T-helper 2 cell (primary cell): ENCODE measurements at places on chromosomes 1 and 21.

DNA sequence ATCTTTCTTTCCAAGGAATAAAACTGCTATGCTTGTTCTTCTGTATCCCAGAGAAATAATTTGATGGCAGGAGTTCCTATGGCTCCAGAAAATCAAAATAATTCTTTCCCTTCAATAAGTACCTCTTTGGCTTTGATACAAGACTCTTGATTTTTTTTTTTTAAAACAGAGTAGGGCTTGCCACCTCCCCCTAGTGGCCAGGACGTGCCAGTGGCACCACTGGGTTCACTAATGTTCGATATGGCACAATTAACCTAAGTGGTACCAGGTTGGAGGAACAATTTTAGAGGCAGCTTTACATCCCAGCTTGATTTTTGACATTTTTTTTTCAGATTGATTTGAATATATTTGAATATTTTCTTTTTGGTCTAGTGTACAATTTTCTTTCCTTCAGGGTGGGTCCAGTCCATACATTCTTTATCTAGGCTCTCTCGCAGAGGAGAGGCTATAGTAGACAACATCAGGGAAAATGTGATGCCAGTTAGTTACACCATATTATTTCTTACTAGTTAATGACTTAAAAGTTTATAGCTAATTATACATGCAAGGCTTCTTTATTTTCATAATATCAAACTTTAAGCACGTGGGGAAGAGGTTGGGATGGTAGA lies 330.9 kb downstream of the S1PR1 start:
- DNase-seq, result peak; percentile 19

GRCh38 chr1:236888903-236889302 lies 93.8 kb downstream of the MTR start:
- DNase-seq, result no peak

DNA sequence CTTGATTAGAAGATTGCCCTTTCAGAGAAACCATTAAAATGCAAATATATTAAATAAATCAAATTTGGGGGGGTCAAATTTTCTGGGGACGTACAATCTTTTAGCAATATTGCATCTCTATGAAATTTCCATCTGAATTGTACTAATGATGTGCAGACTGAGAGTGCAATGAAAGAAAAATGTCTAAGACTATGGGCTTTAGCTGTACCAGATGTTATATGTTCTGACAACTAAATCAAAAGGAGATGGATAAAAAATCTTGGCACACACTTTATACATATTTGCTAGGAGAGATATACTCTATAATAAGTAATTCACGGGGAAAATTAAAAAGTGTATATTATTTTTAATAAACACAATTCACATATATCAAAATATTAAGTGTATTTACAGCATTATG lies 13.0 kb upstream of the PLPPR5 start:
- no peak for DNase-seq

GRCh38 chr1:244211559-244211944 lies 160.5 kb downstream of the ZBTB18 start:
- no peak for DNase-seq

- no peak for DNase-seq
Measured at GRCh38 chr1:155933591-155934096, 569 bp downstream of the KHDC4 start.

DNA sequence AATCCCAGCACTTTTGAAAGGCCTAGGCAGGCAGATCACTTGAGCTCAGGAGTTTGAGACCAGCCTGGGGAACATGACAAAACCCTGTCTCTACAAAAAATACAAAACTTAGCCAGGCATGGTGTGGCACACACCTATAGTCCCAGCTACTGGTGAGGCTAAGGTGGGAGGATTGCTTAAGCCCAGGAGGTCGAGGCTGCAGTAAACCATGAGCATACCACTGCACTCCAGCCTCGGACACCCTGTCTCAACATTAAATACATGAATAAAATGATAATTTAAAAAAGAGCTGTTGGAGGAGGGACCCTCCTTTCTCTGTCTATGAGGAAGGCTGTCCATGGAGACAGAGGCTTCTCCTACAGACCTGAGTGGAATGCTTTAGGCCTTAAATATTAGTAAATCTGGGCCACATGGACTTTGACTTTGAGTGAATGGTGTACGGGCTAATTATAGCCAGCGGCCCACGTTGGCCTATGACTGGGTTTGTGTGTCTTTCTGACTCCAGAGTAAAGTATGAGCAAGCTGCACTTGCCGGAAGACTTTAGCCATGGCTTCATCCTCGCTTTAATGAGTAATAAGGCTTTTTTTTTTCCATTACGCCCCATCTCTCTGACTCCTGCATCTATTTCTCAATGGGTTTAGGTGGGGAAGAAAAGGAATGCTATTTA lies 21.3 kb downstream of the RAB3B start:
- no peak for DNase-seq

DNA sequence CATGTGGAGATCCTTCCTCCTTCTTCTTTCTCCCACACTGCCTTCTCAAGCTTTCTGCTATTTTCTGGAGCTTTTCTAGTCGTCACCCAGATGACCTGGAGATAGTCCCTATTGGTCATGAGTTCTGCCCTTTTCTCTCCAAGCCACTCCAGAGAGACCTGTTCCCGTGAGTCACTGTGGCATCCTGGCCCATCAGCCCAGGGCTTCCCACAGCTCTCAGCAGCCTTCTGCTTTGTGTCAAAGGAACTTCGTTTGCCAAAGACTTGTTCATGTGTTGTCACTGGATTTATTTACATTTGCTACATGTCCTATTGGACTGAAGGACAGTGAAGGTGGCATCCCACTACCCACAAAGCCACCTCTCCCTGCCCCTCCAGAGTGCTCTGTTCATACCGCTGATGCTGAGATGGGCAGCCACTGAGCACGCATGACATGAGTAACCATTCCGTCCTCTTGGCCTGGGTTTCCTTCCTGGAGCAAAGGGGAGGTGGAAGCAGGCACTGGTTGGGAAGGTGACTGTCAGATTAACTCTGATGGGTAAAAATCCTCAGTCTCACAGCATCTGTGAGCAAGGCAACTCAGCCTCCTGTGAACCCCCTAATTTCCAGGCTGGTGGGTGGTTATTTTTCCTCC lies 119.2 kb downstream of the EDEM3 start:
- no peak for DNase-seq

- peak; percentile 63 for DNase-seq
Measured at GRCh38 chr1:150560576-150561253, 11.5 kb downstream of the ADAMTSL4 start.

GRCh38 chr1:99232172-99232571 lies 32.1 kb upstream of the PLPPR4 start:
- no peak for DNase-seq

DNA sequence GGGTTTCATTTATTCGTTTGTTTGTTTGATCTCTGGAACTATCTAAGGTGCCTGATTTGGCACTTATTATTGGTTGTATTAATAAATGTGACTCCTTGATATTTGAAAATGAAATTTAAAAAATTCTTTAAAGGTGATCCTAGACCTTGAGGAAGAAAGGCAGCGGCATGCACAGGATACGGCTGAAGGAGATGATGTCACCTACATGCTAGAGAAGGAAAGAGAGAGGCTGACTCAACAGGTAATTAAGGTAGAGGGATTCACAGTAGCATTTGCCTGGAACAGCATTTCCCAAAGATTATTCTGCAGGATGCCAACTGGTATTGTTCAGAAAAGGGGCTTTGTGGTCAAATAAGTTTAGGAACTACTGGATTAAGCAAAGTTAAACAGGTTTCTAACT lies 54.4 kb upstream of the WNT2B start:
- no peak for DNase-seq

GRCh38 chr1:7670334-7671145 lies 100.6 kb upstream of the VAMP3 start:
- no peak for DNase-seq

DNA sequence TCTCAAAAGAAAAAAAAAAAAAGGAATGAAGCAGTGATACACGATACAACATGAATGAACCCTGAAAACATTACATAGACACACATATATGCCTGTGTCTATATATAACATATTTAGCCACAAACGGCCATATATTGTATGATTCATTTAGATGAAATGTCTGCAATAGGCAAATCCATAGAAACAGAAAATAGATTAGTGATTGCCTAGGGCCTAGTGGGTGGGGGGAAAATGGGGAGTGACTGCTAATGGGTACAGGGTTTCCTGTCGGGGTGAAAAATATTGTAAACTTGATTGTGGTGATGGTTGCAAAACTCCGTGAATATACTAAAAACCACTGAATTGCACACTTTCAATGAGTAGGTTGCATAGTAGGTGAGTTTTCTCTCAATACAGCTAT lies 6.0 kb upstream of the H6PD start:
- DNase-seq, result no peak

- no peak for DNase-seq
Measured at GRCh38 chr1:74677926-74678325, 4.3 kb upstream of the ERICH3 start.

- DNase-seq, result no peak
Measured at GRCh38 chr1:247905910-247906503, 10.6 kb downstream of the OR2W3 start.

GRCh38 chr1:50562106-50562505 lies 138.9 kb upstream of the DMRTA2 start:
- no peak for DNase-seq

- DNase-seq, result no peak
Measured at GRCh38 chr1:112688781-112689193, 14.3 kb downstream of the MOV10 start.

DNA sequence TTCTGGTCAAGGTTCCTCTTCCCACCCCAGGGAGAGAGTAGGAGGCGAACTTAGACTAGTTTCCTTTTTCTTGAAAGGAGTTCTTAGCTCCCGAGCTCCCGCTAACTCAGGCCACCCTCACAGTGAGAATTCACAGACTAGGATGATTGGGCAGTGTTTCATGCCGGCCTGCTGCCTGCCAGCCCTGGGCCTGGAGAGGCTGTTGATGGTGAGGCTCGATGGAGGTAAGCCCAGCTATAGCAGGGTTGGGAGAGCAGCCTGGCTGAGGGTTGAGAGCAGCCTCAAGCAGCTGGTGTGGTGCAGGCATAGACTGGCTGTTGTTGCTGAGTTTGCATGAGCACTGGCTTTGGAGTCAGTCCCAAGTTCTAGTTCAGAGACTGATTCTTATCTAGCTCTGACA lies 274.4 kb downstream of the MATN1 start:
- no peak for DNase-seq

DNA sequence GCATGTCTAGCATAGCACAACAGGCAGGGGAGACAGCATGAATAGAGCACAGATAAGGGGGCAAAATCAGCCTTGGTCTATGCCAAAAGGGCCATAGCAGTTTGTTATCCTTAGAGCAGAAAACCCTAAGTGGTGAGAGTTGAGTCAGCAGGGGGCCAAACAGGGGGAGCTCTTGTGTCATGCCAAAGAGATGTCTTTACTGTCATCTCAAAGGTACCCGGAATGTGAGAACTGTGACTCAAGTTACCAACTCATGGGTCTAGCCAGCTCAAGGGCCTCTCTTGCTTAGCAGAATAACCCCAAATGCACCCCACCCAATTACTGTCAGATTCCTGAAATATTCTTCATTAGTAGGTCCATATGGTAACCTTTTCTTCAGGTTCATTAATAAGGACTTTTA lies 45.9 kb upstream of the NRDC start:
- no peak for DNase-seq

GRCh38 chr1:68047659-68048026 lies 2.8 kb downstream of the DIRAS3 start:
- no peak for DNase-seq

GRCh38 chr1:91092503-91092902 lies 70.7 kb upstream of the ZNF644 start:
- no peak for DNase-seq

DNA sequence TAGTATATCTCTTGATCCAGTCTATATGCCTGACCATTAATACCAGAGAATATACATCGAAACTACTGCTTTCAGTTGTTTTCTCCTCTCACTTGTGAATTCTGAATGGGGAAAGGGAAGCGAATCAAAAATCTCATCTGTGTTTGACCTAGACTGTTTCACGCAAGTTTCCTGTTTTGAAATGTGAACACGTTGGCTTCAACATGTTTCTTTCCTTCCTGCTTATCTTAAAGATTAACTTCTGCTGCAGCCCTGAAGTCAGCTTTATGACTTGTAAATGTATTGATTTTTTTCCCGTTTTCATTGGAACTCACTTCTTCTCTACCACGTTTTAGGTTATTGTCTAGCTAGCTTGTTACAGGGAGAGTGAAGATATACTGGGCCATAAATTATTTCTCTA lies 49.9 kb downstream of the SNX27 start:
- no peak for DNase-seq

DNA sequence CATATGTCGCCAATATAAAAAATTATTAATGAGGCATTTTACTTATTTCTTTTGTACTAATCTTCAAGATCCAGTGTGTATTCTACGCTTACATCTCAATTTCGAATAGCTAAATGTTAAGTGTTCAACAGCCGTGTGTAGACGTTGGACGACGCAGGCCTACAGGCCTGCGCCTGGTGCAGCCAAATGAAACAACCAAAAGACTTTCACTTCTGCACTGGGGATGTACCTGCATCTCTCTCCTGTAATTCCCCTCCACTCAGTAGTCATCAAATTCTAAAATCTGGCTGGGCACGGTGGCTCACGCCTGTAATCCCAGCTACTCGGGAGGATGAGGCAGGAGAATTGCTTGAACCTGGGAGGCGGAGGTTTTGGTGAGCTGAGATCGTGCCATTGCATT lies 76.8 kb upstream of the HNRNPU start:
- no peak for DNase-seq

- DNase-seq, result no peak
Measured at GRCh38 chr1:191668525-191668924, 489.7 kb upstream of the RGS18 start.

- DNase-seq, result no peak
Measured at GRCh38 chr1:84374991-84375696, 23.1 kb upstream of the DNASE2B start.

GRCh38 chr1:184843732-184844495 lies 89.3 kb upstream of the EDEM3 start:
- peak; percentile 26 for DNase-seq

- DNase-seq, result peak; percentile 59
Measured at GRCh38 chr1:8525216-8525557, 207.3 kb downstream of the SLC45A1 start.

- no peak for DNase-seq
Measured at GRCh38 chr1:178004926-178005391, 35.1 kb upstream of the SEC16B start.

- DNase-seq, result no peak
Measured at GRCh38 chr1:226129230-226129629, 57.3 kb downstream of the ACBD3 start.

DNA sequence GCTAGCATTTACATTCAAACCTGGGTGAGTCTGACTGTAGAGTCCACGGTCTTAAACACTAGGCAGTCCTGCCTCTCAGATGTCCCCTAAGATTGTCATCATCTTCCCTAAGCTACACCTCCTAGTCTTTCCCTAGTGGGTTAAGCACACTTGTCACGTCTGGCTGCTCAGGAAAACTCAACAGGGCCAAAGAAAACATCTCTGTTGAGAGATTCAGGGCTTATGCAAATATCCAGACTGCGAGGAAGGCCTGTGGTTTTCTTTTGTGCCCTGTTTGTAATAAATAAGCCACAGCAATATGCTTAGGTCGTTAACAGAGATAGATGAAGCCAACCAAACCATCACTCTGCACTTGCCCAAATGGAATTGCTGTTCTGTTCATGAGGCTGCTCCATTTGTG lies 472.6 kb upstream of the DEPDC1 start:
- no peak for DNase-seq
